Muscle of leg (tissue), 16 donors: ENCODE measurements at places on chromosomes 4 and X.

DNA sequence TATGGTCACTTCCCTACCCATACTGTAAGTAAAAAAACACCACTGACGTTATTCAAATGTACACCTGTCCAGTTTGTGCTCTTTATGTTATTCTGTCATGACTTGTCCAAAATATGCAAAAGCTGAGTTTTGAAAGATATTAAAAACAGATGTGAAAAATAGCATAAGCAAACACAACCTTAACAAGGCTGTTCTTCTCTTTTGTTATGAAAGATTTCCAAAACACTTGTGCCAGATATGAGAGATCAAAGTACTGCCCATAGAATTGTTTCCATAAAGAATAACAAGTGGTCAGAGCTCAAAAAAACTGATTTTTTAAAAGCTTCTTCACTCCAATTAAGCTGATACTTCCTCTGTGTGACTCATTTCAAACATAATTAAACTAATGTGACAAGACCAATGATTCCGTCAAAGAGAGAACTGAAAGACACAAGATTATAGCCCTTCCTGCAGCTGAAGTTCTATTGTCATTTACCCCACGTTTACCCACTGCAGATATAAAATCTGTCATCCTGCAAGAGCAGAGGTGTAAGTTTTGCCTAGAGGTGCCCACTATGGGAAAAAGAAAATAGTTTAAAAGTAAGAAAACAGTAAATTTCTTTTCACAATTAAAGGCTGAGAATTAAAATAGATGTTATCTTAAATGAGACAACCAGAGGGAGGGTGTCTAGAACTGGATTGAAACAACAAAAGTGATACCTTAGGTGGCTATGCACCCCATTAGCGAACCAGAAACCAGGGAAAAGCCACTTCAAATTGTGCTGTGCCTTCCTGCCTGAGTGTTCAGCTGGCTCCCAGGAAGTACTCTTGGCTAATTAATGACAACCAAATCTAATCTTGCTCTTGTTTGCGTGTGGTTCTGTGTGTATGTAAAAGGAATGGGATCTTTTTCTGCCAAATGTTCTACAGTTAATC is 30.1 kb downstream of the RASSF6 start:
- DNase-seq: peak; percentile 16

GRCh38 chrX:53287493-53288138 is 6.2 kb upstream of the IQSEC2 start:
- DNase-seq: peak; percentile 73

DNA sequence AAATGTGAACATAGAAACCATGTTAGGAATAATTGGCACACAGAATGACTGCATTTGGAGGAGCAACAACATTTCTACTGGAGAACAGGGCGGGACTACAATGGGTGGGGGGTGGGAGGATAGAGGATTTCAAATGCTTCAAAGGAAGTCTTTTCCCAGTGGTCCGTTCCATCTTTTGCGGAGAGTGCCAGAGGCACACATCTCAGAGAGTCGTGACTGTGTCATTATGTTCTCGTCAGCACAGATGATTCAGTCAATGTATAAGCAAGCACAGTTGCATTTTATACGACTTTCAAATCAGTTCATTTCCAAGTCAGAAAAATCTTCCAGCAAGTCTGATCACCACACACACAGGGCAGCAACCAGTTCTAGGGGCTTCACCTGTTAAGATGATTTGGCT is 22.7 kb upstream of the GPR50 start:
- DNase-seq: no peak

- no peak for DNase-seq
Observed at GRCh38 chr4:134421734-134422133, 220.1 kb upstream of the PABPC4L start.

- DNase-seq: no peak
Observed at GRCh38 chr4:17480210-17480927, 31.5 kb downstream of the QDPR start.

- peak; percentile 70 for DNase-seq
Observed at GRCh38 chr4:2858451-2859217, 15.0 kb downstream of the ADD1 start.

DNA sequence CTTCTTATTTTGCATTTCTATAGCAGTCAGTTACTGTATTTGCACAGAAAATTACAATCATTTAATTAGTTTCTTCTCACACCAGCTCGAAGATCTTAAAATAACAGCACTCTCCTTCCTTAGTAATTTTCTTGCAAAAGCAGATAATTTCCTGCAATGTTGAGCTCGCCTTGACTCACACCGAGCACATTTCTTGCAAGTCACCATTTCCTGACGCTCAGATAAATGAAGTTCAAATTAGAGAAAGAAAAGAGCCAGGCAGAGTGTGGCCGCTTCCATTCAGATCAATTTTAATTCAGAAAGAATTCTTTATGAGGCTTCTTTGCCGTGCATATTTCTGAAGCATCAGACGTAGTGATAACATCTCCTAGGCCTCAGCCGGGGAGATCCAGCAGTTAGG is 10.1 kb downstream of the SORCS2 start:
- no peak for DNase-seq

- DNase-seq: no peak
Observed at GRCh38 chr4:8002525-8003309, 63.1 kb upstream of the AFAP1 start.

- DNase-seq: peak; percentile 67
Observed at GRCh38 chr4:15653864-15654592, 1.1 kb downstream of the FBXL5 start.

DNA sequence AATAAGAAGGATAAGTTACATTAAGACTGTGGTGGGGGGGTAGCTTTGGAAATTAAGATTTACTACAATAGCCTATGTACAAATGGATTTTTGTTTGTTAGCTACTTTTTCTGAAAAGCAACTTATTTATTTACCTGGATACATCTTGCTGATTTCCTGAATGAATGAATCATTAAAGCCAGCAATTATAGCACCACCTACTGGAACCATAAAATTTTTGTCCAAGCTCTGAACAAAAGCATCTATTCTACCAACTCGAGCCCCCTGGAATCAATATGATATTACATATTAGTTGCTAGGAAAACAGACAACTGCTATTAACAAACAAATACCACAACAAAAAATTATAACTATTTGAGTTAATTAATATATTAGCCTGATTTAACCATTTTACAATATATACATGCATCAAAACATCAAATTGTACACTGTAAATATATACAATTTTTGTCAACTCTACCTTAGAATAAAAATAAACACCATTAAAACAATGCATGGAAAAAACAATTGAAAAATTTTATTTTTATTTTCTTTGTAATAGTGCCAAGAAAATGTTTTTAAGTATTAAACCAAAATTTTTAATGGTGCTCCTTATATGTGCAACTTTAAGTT is 15.3 kb downstream of the SEPSECS start:
- peak; percentile 65 for DNase-seq

DNA sequence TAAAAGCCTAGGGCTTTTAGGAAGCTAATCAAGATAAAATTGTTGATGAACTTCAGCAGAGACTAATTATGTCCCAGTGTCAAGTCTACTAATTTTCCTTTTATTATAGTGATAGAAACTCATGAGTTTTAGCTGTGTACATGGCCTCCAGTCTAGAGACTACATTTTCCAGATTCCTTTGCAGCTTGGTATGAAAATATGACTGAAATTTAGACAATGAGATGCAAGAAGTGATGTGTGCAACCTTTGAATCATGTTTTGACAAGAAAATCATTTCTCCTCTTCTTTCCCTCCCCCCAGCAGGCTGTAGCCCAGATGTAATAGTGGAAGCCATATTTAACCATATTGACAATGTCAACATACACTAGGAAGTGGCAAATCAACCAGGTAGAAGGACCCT is 30.3 kb upstream of the IL13RA2 start:
- no peak for DNase-seq

- DNase-seq: no peak
Observed at GRCh38 chr4:139814323-139815015, 148.8 kb downstream of the MGST2 start.

DNA sequence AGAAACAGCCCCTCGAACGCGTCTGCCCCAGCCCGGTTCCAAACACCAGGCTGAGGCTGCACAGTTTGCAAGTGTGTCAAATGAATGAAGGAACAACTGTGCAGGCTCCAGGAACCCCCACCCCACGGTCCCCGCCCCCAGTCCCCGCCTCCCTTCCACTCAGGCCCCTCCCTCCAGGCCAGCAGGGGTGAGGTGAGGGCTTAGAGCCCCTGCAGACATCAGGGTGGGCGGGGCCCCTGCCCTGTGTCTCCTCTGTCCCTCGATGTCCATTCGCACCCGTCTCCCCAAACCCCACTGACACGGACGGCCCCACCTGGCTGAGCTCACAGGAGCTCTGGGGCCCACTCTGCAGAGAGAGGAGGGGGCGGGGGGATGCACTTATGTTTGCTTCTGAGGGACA is 28.5 kb downstream of the TACC3 start:
- DNase-seq: no peak
